Bronchial epithelial cell (primary cell): ENCODE measurements at places on chromosomes 7 and 10. TPM values are rescaled to one million over a fixed set of nuclear protein-coding genes. Genes with fewer than 3 reads are reported as not detected.

The OR2A1 gene
- total RNA-seq, result not detected in 2 replicates

- DNase-seq, result no peak
These were observed 15.4 kb upstream of the CLDN4 start for GRCh38 chr7:73815436-73815835.

The SCRN1 gene
- 33.5 and 35.5 TPM in 2 replicates for total RNA-seq

DNA sequence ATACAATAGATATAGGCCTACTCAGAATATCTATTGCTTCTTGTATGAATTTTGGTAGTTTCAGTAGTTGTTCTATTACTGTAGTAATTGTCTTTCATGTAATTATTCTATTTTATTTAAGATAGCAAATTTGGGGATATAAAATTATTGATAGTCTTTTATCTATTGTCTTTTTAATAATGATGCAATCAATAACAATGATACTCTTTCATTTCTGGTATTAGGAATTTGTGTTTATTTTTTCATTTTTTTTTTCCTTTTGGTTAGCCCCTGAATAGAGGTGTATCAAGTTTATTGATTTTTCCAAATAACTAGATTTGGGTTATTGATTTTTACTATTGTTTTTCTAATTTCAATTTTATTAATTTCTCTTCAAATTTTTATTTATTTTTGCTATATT, 1503.7 kb downstream of the REEP3 start:
- no peak for DNase-seq

- DNase-seq, result no peak
These were observed 23.2 kb downstream of the UNCX start for GRCh38 chr7:1255817-1256340.

- no peak for DNase-seq
These were observed 120.9 kb downstream of the TRIL start for GRCh38 chr7:28837216-28837615.

DNA sequence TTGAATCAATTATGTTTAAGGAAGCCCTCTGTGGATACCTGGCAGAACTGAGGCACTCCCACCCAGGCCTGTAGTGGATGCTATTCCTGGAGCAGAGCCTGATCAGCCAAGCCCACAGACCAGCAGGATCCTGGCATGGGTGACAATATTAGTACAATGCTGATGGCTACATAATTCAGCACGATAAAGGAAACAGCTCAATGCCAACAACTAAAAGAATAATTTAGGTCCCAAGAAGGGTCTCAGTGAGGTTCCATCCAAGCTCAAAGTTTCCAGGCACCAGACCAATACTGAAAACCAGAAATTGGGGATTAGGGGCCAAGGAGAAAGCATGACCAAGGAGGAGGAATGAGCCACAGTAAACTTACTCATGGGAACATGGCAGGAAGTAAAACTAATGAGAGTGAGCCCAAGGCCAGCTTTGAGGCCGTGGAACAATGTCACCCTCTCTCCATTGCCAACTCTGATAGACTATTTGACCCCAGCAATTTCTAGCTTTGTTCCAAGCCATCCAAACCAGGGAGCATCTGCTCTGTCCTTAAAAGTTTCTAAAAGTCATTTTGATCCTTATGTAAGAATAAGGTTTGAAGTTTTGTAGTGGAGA, 1082.4 kb downstream of the KCNMA1 start:
- no peak for DNase-seq
